ENCODE measurements at places on chromosomes 12 and 14.

GRCh38 chr14:72404106-72404774, 472.0 kb downstream of the RGS6 start:
- DNase-seq: no peak

DNA sequence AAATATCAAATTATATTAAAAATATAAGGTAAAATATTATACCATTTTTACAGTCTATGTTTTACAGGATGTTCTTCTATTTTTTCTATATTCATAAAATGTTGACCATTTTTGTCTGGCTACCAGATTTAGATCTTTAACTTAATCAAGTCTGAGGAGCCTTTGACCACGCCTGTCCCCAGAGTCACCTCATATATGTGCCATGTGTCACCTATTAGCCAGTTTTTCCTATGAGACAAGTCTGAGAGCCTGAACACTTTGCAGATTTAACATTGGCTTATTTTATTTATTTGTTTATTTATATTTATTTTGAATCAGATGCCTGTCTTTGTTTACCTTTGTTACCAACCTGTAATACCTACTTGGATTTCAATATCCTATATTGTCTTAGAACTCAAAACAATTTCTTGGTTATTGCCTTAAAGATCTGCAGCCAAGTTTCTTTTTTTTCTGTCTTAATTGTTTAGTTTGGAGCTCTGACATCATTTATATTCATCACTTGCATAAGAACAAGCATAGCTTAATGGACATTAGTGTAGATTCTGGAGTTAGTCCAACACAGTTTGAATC, 116.2 kb upstream of the ALX1 start:
- DNase-seq: no peak

- no peak for DNase-seq
Measured at GRCh38 chr14:102278631-102278935, 26.4 kb downstream of the MOK start.

- DNase-seq: peak; percentile 55
Measured at GRCh38 chr12:132614861-132615578, 3.6 kb upstream of the P2RX2 start.

GRCh38 chr12:59834659-59835474, 239.0 kb downstream of the SLC16A7 start:
- DNase-seq: no peak

DNA sequence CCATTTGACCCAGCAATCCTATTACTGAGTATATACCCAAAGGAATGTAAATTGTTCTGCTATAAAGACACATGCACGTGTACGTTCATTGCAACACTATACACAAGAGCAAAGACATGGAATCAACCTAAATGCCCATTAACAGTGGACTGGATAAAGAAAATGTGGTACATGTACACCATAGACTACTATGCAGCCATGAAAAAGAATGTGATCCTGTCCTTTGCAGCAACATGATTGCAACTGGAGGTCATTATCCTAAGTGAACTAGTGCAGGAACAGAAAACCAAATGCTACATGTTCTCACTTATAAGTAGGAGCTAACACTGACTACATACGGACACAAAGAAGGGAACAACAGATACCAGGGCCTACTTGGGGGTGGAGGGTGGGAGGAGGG, 45.7 kb upstream of the VRK1 start:
- DNase-seq: no peak

DNA sequence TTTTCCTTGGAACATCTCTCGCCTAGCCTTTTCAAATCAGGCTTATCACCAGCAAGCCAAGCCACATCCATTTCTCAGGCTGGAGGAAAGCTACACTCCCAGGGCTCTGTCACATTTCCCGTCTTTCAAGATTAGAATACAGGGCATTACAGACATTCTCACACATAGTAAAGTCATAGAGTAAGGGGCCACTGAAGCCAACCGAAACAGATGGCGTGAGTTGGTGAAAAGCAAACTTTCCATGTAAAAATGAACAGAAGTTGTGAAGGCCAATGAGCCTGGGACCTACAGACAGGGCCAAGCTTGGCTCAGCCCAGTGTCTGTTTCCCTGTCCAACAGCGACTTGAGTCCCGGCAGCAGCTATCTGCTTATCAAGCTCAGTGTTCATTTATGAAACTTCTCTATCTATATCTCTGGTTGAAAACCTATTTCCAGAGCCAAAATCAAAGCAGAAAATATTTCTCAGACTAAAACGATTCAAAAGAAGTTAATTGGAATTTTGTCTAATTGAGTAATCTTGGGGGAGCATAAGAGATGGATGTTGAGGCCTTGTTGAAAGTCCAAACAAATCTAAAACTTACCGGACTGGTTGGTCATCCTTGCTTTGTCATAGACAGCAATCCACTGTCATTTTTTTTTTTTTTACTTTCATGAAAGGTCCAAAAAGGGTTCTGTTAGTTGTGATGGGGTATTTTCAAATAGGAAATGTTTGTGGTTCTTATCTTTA, 105.6 kb downstream of the DAAM1 start:
- DNase-seq: no peak

- DNase-seq: no peak
Measured at GRCh38 chr12:30178916-30179315, 395.2 kb upstream of the TMTC1 start.

- DNase-seq: no peak
Measured at GRCh38 chr12:63897931-63898330, 53.4 kb downstream of the SRGAP1 start.

- DNase-seq: no peak
Measured at GRCh38 chr12:92469837-92470236, 233.0 kb upstream of the PLEKHG7 start.

DNA sequence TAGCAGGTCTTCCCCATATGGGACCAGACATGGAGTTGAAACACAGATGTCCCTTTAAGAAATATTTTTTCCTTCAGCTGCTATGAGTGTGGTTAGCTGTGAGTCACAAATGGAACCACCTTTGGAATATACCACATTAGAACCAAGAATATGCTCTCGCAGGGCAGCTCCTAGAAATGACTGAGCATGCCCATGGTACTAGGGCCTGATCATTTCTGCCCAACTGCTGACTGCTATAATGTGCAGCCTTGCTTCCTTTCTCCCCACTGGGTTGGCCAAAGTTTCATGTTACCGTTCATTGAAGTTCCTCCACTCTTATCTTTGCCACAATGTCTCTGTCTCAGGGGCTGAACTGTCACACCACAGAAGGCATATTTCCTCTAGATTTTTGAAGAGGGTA, 1074.6 kb downstream of the FLRT2 start:
- no peak for DNase-seq

DNA sequence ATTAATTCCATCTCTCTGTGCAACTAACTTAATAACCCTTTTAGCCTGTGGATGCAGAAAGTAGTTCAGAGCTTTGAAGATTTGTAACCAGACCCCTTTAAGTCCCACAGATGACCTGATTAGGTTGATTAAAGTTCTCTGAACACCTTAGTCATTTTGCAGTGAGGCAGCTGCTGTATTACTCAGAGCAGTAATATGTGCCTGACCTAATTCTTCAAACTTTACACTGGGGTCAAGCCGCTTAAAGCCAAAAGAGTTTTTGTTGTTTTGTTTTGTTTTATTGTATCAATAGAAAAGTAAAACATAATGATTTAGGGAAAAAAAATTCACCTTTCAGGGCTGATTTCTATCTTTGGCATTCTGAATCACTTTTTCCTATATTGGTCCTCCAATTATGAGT, 78.6 kb upstream of the PLEKHG7 start:
- no peak for DNase-seq

DNA sequence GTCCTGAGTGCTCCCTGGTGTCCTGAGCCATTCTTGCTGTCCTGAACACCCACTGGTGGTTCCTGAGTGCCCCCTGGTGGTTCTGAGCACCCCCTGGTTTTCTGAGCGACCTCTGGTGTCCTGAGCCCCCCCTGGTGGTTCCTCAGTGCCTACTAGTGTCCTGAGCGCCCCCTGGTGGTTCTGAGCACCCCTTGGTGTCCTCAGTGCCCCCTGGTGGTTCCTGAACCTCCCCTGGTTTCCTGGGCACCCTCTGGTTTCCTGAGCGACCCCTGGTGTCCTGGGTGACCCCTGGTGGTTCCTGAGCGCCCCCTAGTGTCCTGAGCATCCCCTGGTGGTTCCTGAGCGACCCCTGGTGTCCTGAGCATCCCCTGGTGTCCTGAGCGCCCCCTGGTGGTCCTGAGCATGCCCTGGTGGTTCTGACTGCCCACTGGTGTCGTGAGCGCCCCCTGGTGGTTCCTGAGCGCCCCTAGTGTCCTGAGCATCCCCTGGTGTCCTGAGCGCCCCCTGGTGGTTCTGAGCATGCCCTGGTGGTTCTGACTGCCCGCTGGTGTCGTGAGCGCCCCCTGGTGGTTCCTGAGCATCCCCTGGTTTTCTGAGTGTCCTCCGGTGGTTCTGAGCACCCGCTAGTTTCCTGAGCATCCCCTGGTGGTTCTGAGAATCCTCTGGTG, 473.1 kb downstream of the TMEM121 start:
- DNase-seq: peak; percentile 1

- no peak for DNase-seq
Measured at GRCh38 chr14:103408491-103409155, 23.4 kb downstream of the MARK3 start.

DNA sequence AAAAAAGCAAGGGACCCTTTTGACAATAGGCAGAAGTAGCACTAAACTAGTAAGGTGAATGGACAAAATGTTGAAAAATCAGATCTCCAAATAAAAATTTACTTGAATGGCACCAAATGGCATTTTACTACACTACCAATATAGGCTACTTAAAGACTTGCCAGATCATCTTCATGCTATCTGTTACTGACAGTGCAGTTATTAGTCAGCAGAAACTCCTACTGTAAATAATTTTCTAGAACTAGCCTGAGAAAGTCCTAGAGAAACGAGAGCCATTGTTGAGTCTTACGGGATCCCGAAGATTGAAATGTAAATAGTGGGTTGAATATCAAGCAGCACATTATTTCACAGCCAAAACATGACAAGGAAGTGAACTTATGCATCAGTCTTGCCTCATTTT, 350.3 kb downstream of the SEC23A start:
- no peak for DNase-seq

DNA sequence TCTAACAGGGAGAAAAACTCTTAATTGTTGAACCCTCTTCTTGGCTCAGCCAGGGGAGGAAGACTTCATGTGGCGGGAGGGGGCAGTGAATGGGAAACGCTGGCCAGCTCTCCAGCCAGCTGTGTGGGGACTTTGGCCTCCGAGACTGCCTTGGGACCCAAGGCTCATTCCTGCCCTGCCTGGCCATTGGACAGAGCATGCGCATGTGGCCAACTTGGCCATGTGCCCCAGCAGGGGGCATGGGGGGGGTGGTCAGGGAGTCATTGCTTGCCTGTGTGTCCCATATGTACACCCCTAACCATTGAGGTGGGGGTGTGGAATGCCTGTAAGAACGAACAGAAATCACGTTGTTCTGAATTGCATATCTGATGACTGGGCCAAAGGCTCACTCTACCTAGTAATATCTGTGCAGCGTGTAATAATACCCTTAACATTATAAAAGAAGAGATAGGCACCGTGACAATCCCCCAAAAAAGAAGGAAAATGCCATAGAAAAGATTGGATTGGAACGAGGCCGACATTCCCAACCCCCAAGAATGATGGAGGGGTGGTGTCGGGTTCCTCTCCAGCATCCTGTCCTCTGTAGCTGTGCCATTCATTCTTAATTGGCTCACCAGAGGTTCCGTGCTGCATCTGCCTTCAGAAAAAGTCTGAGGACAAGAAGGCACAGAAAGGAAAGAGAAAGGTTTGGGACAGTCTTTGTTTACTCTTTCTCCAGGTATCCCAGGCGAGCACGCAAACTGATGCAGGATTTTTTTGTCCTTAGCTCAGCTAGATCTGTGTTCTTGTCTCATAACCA, 3.5 kb upstream of the FAR2 start:
- DNase-seq: no peak

DNA sequence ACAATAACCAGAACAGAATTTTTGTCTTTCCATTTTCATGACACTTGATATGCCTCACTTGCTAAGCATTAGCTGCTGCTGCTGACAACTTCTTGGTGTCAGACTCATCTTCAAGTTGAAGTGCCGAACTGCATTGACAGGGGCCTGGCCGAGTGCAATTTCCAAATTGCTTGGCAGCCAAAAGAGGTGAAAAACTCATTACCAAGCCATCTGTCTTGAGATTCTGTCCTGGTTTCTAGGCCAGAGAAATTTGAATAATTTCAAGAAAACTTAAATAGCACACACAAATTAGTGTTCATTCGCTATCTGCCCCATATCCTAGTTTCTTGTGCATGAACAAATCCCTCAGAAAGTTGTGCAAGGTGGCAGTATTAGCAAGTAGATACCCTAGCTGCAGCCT, 165.3 kb upstream of the RASSF8 start:
- peak; percentile 18 for DNase-seq

- DNase-seq: peak; percentile 72
Measured at GRCh38 chr12:45234139-45234865, 18.4 kb downstream of the ANO6 start.

GRCh38 chr14:54450535-54450934, 9.4 kb upstream of the CNIH1 start:
- no peak for DNase-seq

GRCh38 chr12:27193854-27194544, 50.1 kb upstream of the STK38L start:
- no peak for DNase-seq

DNA sequence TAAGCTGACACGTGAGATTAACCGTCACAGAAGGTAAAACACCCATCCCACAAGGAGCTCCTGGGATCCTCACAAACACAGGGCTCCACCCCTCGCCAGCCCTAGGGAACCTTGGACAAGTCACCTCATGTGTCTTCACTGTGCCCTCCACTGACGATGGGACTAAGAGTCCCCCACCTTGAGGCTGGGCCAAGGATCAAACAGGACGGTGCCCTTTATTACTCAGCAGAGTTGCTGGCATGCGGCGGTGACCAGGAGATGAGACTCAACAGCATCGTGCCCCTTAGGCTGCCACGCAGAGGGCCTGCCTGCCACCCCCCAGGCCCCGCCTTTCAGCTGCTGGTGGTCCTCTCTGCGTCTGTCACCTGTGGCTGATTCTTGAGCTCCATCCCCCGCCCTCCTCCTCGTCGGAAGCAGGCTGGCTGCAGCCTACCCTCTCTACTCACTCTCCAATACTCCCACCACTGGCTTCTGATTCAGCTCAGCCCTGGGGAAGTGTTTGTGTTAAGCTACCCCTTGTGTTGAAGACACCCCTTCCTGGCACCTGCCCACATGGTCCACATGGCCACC, 105.2 kb downstream of the DICER1 start:
- DNase-seq: no peak
